Muscle of back (tissue), 13 donors: ENCODE measurements at places on chromosomes 3 and 15.

- no peak for DNase-seq
These were observed 13.4 kb upstream of the TRH start for GRCh38 chr3:129961141-129961541.

GRCh38 chr3:172179680-172180399, 140.5 kb downstream of the FNDC3B start:
- DNase-seq: no peak

- DNase-seq: peak; percentile 67
These were observed 25.3 kb downstream of the EXOG start for GRCh38 chr3:38521391-38521987.

- no peak for DNase-seq
These were observed 22.3 kb downstream of the CSPG5 start for GRCh38 chr3:47556351-47556750.

GRCh38 chr15:90143166-90143655, 40.9 kb upstream of the IDH2 start:
- DNase-seq: no peak

DNA sequence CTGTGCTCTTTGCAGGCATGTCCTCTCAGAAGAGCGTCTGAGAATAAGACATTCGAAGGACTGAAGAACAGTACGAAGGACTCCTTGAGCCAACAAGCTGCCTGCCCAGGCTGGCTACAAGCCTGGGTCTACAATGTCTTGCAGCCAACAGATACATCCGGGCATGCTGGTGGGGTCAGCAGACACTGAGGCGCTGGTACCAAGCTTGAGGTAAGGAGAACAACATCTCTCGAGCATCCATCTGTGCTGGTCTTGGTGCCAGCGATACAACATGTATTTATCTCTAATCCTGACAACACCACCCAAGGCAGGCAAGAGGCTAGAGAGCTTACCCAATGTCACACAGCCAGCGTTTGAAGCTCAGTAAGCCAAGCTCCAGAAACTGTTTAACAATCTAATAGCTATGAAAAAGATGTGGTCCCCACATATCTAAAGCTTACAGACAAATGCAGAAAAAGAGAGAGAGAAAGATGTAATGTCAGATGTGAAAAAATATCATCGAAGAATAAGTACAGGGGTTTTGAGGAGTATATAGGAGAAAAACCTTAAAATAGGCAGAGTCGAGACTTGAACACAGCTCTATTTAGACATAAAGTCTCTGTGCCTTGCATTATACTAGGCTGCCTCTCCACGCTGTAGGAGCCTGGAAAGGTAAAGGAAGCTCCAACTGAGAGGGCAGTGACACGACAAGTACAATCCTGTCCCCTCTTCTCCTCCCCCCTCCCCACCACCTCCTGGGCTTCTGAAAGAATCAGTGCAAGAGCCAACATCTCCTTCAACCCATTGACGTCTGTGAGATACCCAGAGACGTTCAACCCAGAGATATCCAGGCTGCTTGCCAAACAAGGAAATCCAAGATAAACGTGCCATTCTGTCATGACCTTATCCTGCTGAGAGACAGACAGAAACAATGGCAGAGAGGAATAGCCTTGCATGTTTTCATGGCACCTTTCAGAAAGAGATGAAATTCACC, 39.4 kb downstream of the WWTR1 start:
- DNase-seq: no peak

GRCh38 chr3:148737104-148737530, 39.4 kb downstream of the AGTR1 start:
- no peak for DNase-seq

DNA sequence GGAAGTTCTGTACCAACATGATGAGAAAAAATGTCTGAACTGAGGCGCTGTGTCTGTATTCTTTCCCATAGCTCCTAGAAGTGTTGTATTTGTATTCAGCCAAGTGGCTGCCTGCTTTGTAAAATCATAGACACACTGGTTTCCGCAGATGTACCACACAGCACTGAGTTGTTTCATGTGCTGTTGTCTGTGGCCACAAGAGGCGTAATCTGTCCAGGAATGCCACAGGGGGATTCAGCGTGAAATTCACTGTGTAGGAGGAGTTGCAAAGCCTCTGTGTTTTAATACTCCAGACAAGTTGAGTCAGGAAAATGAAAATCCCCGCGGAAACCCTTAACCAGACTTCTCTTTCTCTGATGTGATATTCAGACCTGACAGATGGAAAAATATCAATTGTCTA, 462.2 kb downstream of the NSUN3 start:
- DNase-seq: peak; percentile 18
